Karpas-422 (cell line): ENCODE measurements at places on chromosomes 4 and X. TPM values are rescaled to one million over a fixed set of nuclear protein-coding genes. Genes with fewer than 3 reads are reported as not detected.

Gene GYPE
- 1.9 and 4.0 TPM in 2 replicates for total RNA-seq

Gene TMEM192
- 21.1 and 44.4 TPM in 2 replicates for total RNA-seq

Gene TAF7L
- total RNA-seq = not detected in 2 replicates

- H3K36me3 ChIP-seq = no peaks in the 10 kb centered on the region
- no peaks in the 10 kb centered on the region for H3K4me1 ChIP-seq
- no peaks in the 10 kb centered on the region for H3K27me3 ChIP-seq
- H3K4me3 ChIP-seq = no peak overlapping the region
- no peak overlapping the region for H3K27ac ChIP-seq
Observed at GRCh38 chrX:28099166-28099565, 117.9 kb upstream of the DCAF8L1 start.

DNA sequence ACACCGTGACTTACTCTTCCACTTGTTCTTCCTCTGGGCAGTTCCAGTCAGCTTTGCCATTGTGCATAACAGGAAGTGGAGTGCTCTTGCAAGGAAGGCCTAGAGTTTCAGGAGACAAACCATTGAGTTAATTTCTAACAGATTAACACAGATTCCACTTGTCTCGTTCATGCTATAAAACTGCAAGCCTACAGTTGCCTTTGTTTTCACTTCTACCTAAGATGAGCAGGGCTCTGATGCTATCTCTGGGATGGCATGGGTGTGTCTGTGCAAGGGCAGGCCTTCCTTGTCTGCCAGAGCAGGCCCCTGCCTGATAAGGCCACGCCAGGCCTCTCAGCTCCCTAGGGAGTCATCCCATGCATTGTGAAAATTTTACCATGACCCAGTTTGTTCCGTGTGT lies 67.7 kb upstream of the PGRMC2 start:
- H3K4me3 ChIP-seq = no peak overlapping the region
- H3K27me3 ChIP-seq = no peaks in the 10 kb centered on the region; the same call in 1 of the 2 replicates
- no peak for DNase-seq
- no peak overlapping the region for H3K27ac ChIP-seq
- no peaks in the 10 kb centered on the region; the same call in 1 of the 2 replicates for H3K36me3 ChIP-seq
- H3K4me1 ChIP-seq = no peaks in the 10 kb centered on the region

GRCh38 chr4:1305781-1306455 lies 16.2 kb downstream of the MAEA start:
- DNase-seq = no peak
- H3K27ac ChIP-seq = no peak overlapping the region
- H3K36me3 ChIP-seq = no peaks in the 10 kb centered on the region
- H3K4me1 ChIP-seq = peaks cover 14% of the 10 kb centered on the region
- H3K27me3 ChIP-seq = no peaks in the 10 kb centered on the region

- no peaks in the 10 kb centered on the region for H3K4me1 ChIP-seq
- H3K4me3 ChIP-seq = no peak overlapping the region
- no peak overlapping the region for H3K27ac ChIP-seq
- no peaks in the 10 kb centered on the region for H3K36me3 ChIP-seq
- no peaks in the 10 kb centered on the region for H3K27me3 ChIP-seq
Observed at GRCh38 chrX:151039351-151039750, 56.2 kb downstream of the HMGB3 start.

GRCh38 chr4:6917461-6918271 lies 8.0 kb downstream of the TBC1D14 start:
- no peak overlapping the region for H3K27ac ChIP-seq
- no peak overlapping the region for H3K4me3 ChIP-seq
- peak; percentile 64 for DNase-seq
- no peaks in the 10 kb centered on the region for H3K4me1 ChIP-seq

GRCh38 chr4:83009529-83009928 lies 1.1 kb downstream of the LIN54 start:
- peak overlapping the region; percentile 71 for H3K4me3 ChIP-seq
- no peak for DNase-seq
- peaks cover 28% of the 10 kb centered on the region for H3K4me1 ChIP-seq
- no peaks in the 10 kb centered on the region for H3K36me3 ChIP-seq
- no peaks in the 10 kb centered on the region for H3K27me3 ChIP-seq
- peak overlapping the region; percentile 69 for H3K27ac ChIP-seq
